DMS53 (cell line): ENCODE measurements at places on chromosomes 13 and 19.

DNA sequence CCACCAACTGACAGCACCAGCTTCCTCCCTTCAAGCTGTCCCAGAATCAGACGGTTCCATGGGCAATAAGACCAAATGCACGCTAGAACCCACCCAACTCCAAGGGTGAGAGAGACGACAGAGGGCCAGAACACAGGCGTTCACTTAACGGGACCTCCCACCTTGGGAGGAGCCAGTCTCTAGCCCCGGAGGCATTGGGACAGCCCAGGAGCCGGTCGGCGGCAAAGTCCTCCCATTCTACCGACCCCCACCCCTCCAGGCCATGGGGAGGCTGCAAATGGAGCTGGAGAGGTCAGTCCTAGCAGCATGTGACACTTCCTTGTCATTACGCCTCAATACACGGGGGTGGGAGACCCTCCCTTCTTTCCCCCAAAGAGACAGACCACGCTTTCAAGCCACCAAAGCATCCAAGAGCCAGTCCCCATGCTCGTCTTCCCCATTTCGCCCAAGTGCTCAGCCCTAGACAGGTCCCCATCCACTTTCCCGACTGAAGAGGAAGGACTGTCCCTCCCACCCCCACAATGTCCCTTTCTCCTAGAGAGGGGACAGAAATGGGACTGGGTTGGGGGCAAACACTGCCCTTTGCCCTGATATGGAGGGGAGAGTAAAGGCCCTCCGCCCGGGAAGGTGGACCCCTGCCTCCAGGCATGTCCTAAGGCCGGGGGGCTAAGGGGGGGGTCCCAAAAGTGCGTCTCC is 964 bp downstream of the KHSRP start:
- DNase-seq, result peak; percentile 42

GRCh38 chr19:47039239-47039874 is 9.1 kb downstream of the TMEM160 start:
- DNase-seq, result no peak

- DNase-seq, result no peak
Measured at GRCh38 chr13:78998630-78999315, 339.8 kb upstream of the OBI1 start.

- DNase-seq, result peak; percentile 1
Measured at GRCh38 chr13:59364641-59365085, 799.1 kb downstream of the DIAPH3 start.

DNA sequence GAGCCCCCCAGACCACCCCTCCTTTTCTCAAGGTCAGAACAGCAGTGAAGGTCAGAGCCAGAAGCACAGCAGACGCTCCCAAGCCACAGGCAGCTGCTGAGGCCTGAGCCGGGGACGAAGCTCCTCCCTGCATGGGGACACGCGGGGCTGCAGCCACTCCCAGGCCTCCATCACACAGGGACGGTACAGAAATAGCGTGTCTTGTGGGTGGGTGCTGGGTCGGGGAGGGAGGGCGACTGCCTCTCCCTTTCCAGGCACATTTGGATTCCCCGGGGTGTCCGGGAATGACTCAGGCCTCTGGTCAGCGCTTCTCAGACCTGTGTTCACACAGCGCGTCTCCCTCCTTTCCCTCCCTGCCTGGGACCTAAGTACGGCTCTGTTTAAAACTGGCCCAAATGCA is 33.2 kb downstream of the RASA3 start:
- peak; percentile 80 for DNase-seq

- DNase-seq, result peak; percentile 18
Measured at GRCh38 chr13:99984461-99985240, 3.1 kb downstream of the ZIC2 start.

- no peak for DNase-seq
Measured at GRCh38 chr13:93151277-93151676, 75.3 kb upstream of the GPC6 start.

DNA sequence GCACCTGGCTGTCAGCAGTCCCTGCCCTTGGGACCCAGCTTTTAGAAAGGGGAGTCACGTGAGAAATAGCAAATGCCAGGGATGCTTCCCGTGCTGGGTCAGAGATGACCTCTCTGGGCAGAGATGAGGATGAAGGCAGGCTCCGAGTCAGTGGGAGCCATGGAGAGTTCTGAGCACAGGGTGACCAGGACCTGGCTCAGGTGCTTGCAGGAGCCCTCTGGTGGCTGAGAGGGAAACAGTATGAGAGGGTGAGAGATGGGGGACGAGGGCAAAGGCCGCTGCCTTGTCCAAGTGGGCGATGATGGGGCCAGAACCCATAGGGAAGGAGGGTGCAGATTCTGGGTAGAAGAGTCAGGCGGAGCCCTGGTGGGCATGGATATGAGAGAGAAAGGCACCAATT is 15.8 kb downstream of the TMED1 start:
- DNase-seq, result no peak

GRCh38 chr19:7869453-7869909 is 4.7 kb downstream of the PRR36 start:
- peak; percentile 67 for DNase-seq

GRCh38 chr19:36838784-36839324 is 667 bp upstream of the ZNF790 start:
- no peak for DNase-seq

DNA sequence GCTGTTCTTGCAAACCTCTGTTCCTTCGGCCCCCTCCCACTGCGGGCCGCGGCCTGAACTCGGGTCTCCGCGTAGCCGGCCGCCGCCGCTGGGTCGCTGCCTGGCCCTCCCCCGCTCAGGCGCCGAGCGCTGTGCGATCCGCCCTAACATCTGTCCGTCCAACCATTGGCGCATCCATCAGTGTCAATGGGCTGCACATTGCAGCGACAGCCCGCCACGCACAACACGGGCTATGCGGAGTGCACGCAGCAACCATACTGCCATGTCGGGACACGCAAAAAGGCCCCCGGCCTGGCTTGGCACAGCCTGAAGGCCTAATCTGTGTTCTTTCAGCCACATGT is 2.6 kb upstream of the TSHZ3 start:
- DNase-seq, result no peak
